Hematopoietic multipotent progenitor cell treated with erythropoietin and hydrocortisone succinate and interleukin-3 and kit ligand, for 4 days (in vitro differentiated cells): ENCODE measurements at places on chromosomes 7 and 10.

- peak; percentile 77 for DNase-seq
Measured at GRCh38 chr7:100493476-100494264, 9.9 kb downstream of the NYAP1 start.

- DNase-seq, result peak; percentile 97
Measured at GRCh38 chr10:35379226-35380137, 43.2 kb downstream of the CCNY start.

- DNase-seq, result no peak
Measured at GRCh38 chr10:86586516-86586915, 64.9 kb upstream of the WAPL start.

DNA sequence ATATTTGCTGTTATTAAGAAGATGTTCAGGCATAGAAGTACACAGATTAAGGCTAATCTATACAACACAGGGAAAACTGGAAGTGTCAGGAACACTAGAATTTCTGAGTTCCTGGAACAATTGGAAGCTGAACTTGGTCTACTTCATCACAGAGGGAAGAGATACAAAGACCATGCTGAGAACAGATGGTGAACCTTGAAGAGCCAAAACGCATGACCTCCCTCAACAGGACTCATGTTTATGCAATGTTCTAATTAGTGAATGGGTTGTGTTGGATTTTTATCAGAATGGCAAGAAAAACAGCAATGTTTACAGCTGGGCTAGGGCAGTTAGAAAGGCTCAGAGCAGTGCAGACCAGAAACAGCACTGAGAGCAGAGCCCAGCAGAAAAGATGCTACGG lies 94.9 kb downstream of the SFMBT2 start:
- no peak for DNase-seq

GRCh38 chr7:46527360-46527759 lies 606.3 kb upstream of the IGFBP3 start:
- no peak for DNase-seq

GRCh38 chr10:99557044-99557443 lies 24.3 kb downstream of the NKX2-3 start:
- DNase-seq, result no peak

GRCh38 chr7:1787241-1787640 lies 117.2 kb downstream of the ELFN1 start:
- DNase-seq, result no peak

DNA sequence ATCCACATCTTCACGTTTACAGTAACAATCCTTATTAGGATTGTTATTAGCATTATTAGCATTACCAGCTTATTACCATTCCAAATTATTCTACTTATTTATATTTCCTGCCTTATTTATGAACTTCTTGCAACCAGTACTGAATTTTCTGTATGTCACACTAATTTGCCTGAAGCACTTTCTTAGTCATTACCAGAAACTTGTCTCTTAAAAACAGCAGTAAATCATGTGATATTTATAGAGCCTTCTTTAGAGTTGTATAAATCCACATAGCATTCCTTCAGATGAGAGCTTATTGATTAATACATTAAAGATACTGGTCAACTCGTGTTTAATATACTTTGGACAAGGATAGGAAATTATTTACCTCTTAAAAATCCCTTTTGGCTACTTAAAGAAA lies 618.6 kb downstream of the SUGCT start:
- DNase-seq, result no peak

DNA sequence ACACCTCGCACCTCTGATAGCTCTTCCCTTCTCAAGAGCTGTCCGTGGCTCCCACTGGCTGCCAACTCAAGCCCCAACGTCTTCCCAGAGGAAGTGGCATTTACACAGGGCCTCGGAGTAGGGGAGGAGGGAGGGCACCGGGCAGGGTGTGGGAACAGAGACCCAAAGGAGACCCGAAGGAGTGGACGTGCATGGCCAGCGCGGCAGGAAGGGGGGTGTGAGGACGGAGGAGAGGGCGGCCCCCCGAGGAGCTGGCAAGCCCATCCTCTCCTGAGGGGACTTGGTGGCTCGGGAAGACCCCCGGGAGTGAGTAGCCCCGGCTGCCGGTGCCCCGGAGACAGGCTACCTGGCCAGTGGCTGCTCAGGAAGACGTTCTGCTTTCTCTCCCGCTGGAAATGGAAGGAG lies 85.9 kb downstream of the FOXL3 start:
- no peak for DNase-seq

GRCh38 chr10:59904426-59905065 lies 1.8 kb downstream of the CCDC6 start:
- DNase-seq, result peak; percentile 45

- no peak for DNase-seq
Measured at GRCh38 chr7:45188736-45189135, 31.1 kb downstream of the RAMP3 start.

DNA sequence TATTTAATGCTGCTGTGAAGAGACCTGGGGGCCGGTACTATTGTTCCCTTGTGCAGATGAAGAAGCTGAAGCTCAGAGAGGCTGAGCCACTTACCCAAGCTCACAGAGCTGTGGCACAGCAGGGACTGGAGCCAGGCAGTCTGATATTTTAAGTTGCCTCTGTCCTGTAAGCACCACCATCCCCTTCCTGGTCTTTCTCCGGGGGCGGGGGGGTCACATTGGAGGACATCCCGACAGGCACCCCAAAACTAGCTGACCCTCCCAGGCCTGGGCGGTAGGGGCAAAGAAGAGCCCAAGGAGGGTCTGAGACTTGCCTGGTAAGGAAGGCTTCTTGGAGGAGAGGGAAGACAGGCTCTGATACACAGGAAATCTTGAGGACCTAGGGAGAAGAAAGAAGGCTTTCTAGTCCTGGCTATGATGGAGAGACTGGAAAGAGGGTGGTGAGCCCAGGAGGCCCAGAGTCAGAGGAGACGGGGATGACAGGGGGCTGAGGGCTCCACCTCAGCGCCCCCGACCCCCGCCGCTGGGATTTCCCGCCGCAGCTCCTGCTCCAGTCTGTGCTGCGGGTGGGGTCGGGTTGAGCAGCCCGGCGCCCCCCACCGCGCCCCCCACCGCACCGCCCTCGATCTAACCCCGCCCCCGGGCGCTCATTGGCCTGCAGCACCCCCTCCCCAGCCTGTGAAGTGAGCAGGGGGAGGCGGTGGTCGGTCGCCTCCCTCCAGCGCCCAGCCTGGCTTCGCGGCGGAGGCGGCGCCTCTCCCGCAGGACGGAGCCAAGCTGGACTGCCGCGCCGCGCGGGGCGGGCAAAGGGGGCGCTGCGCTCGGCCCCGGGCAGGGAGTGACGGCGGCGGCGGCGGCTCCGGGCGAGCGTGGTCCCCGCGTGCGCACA lies at the start of gene ADCYAP1R1:
TSS of gene ADCYAP1R1 (plus strand) at position 711 of the 889 bp plus-strand sequence. CDS start 10,957 bp downstream, outside the sequence.
- no peak for DNase-seq

GRCh38 chr10:22712956-22713852 lies 1.2 kb downstream of the PIP4K2A start:
- DNase-seq, result peak; percentile 59

DNA sequence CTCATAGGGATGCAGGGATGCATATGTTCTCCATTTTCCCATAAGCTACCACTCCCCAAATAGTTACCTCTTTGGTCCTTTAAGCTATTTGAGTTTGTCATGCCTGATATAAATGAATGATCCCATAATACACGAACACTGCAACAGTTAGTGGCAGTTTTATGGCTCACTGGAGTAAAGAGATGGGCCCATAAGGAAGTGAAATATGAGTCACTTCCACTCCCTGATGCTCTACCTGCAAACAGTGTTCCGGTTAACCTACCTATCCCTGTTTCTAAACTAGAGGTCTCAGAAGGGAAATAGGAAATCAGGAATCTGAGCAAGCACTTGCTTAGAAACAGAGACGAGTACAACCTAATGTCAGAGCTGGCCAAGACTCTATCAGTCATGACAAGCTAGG lies 71.7 kb downstream of the CALD1 start:
- no peak for DNase-seq

DNA sequence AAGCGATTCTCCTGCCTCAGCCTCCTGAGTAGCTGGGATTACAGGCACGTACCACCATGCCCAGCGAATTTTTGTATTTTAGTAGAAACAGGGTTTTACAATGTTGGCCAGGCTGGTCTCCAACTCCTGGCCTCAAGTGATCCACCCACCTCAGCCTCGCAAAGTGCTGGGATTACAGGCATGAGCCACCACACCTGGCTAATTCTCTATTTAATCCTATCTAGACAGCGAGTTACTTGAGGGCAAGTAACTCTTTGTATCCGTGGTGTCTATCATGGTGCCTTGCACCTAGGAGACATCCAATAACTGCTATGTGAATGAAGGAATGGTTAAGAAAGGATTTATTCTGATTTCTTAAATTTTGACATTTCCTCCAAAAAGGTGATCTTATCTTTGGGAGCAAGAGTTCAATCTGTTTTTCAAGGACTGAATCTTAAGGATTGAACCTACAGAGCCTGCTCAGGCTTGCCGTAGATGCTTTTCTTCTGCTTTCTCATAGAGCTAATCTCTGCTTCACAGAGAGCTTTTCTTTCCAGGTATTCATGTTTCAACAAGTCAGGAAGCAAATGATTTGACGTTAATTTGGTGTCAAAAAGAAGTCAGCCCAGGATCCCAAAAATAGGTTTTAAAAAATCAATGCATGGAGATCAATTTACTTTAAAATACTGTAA lies 101.6 kb downstream of the CUL2 start:
- no peak for DNase-seq

DNA sequence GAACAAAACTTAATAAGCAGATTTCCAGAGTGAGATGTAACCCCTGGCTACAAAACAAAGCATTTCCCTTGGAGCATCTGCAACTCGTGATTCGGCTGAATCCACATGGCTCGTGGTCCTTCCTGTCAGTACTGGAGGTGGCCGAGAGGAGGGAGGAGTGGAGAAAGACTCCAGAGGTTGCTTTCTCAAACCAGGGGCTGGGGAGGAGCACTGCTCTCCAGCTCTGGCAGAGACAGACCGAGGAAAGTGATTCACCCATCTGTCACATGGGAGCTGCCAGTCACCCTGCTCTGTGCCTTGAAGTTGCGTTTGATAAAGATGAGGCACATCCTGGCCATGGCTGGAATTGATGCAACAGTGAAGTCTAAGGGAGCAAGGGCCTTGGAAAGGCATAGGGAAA lies 72.7 kb downstream of the COL13A1 start:
- no peak for DNase-seq

- DNase-seq, result no peak
Measured at GRCh38 chr10:61197057-61197456, 253.1 kb upstream of the RHOBTB1 start.

DNA sequence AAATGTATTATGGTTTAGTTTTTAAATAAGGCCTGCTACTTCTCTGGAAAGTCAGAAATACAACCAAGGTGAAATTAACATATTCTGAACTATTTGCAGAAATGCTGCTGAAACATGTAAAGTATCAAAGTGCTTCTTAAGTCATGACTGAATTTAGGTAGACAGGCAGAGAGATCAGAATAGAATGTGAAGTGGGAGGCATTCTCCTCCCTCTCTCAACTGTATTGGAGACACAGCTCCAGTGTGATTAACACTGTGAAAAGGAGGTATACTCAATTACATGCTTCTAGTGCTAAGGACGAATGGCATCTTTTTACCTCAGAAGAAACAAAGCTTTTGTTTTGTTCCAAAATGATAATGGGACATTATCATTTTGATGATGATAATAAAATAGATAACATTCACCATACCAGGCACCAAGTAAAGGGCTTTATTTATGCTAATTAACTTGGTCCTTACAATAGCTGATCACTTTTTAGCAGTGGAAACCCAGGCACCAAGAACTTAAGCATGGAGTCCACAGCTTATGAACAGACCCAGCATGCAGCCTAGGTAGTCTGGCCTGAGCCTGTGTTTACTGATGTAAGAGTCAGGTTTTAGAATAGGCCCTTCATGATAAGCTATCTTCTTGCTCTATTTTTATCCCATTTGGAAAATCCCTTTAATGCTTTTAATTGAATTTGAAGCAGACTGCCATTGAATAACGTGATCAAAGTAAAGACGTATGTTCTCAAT lies 26.0 kb downstream of the PPP1R9A start:
- no peak for DNase-seq

GRCh38 chr7:95865716-95866371 lies 93.5 kb downstream of the DYNC1I1 start:
- peak; percentile 8 for DNase-seq

GRCh38 chr10:92479547-92479946 lies 94.3 kb downstream of the IDE start:
- DNase-seq, result no peak

- no peak for DNase-seq
Measured at GRCh38 chr10:123742751-123743440, 76.7 kb downstream of the GPR26 start.

- no peak for DNase-seq
Measured at GRCh38 chr7:73980206-73980605, 47.8 kb upstream of the ELN start.

- no peak for DNase-seq
Measured at GRCh38 chr7:33421429-33421828, 292.1 kb downstream of the BBS9 start.

DNA sequence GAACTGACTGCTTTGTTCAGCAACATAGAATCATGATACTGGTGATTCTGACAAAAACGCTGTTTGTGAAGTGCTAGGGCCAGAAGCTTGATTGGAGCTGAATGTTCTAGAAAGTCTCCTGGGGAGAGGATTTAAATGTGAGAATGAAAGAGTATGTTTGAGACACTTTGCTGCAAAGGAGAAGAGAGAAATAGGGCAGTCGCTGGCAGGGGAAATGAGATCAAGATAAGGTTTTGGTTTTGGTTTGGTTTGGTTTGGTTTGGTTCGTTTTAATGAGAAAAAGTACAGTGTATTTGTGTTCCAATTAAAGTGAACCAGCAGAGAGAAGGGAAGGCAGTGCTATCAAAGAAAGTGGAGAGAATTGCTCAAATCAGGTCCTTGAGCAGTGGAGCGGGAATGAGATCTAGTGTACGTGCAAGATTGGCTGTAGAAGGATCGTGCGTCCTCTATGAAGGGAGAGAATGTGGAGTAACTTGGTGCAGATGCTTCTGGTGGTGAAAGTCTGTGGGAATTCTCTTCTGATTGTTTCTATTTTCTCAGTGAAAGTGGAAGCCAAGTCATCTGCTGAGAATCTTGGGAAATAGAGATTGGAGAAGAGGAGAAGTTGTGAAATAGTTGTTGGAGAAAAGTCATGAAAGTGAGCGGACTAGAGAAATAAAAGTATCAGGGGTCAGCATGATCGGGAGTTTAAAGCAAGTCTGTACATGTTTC lies 270.5 kb downstream of the CCDC3 start:
- DNase-seq, result peak; percentile 26

DNA sequence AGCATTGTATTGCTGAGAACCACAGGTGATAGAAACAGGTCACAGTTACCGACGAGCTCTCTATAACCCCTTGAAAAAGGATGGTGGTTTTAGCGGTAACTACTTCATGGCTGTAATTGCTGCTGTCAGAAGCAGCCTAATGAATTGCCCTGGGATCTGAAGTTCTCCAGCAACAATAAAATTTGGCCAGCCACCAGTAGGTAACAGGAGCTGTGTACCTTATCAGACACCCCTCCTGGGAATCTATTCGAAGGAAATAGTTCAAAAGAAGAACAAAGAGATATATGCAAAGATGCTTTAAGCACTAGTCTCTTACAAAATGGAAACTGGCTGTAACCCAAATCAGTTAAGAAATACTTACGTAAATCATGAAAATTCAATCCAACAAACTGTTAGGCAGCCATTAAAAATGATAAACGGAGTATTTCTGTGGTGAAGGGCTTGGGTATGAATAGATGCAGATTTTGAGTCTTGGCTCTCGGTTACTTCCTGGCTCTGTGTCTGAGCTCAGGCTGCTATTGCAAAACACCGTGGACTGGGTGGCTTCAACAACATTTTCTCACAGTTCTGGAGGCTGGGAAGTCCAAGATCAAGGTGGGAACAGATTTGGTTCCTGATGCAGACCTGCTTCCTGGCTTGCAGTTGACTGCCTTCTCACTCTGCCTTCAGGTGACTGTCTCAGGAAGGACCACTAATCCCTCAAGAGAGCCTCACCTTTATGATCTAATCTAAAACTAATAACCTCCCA lies 1.6 kb downstream of the MSRB2 start:
- DNase-seq, result peak; percentile 72

- DNase-seq, result peak; percentile 59
Measured at GRCh38 chr7:91953618-91954017, 13.0 kb downstream of the AKAP9 start.
